ENCODE measurements at places on chromosomes 3 and 15.

DNA sequence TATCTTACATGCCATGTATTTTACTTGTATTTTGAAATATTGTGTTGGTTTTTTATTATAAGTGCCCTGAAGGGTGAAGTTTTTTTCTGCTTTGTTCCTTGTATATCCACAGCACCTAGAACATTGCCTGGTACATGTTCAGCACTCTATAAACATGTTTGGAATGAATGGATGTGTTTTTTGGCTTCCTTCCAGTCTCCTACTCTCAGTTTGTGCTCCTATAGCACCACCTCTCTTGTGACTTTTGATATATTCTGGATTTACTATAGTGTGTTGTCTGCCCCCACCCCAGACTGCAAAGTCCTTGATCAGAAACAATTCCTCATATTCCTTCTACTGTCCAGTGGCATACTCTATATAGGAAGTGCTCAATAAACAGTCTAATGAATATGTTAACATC lies 60.6 kb downstream of the PLCL2 start:
- no peak for DNase-seq

- DNase-seq = no peak
These were observed 62.7 kb upstream of the SLCO3A1 start for GRCh38 chr15:91790836-91791235.

DNA sequence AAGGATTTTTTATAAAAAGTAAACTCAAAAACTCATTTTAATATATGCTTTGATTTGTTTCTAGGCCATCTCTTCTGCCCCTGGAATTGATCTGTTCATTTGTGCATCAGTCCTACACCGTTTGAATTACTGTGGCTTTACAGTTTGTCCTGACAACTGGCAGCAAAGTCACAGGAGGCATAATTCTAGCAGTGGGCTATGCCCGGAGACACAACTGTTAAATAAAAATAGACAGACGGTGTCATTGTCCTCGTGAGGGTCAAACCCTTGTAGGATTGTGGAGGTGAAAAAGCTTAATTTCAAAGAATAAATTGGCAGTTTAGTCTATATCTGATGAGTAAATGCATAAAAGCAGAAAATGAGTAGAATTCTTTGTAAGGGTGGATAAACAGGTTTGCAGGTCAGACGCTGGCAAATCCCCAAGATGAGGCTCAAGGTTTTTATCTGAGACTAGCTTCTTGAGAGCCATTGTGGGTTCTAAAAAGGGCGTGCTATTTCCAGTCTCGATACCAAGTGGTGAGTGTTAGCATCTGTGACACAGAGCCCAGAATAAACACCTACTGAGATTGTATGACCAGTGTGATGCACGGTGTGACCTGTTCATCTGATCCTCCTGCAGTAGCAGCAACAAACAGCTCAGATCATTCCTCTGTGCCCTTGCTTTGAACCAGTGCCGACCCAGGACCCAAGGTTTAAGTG lies 51.5 kb upstream of the SLCO3A1 start:
- DNase-seq = no peak

DNA sequence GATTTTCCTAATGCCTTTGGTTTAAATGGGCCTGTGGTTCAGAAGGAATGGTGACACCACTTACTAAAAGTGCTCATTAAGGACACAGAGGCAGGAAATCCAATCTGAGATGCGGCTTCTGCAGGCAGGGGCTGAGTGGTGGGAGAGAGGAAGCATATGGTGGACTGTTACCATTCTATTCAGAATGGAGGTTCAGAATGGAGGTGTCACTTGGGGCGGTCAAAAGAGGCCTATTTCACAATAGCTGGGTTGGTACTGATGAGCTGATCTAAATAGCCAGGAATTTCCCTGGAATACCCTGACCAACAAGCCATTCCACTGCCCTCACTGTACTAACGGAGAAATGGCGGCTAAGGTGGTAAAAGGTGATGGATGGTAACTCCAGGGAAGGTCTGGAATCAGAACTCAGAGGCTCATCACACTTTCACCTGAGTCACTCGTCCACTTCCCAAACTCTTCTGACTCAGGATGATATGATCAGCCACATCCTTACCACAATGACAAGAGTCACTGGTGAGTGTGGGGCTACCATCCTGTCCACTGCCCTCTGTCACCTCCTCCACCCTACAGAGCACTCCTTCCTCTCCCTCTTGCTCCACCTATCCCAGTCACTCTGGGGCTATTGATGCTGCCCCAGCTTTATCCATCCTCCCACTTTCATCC lies 15.7 kb downstream of the RFT1 start:
- DNase-seq = no peak

DNA sequence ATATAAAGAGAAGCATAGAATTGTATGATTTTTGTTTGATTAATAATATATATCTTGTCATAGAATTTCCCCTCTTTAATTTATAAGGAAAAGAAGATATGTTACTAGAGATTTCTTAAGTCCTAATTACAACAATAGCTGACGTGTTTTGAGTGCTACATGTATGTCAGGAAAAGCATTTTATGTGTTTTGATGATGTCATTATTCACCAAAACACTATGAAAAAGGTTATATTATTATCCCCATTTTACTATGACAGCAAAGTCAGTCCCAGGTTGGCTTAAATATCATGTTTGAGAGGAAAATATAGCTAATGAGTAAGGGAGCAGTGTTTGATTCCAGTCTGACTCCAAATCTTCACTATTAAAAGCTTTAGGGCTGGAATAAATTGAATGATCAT lies 428.4 kb upstream of the GOLIM4 start:
- DNase-seq = no peak

DNA sequence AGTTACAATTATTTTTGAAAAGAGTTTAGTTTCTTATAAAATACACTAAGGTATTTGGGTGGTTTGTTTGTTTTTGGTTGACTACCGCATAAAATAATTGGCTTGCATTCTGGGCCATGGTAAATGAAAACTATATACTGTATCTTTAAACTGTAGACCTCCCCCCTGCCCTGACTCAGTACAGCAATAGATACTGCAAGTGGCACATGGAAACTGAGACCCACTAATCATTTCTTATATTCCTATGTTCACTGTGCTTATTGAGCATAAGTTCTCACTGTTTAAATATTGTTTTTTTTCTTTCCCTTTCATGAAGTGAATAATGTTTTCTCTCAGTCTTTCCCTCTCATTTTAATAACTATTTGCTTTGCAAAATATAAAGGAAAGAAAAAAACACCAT lies 45.8 kb downstream of the RASA2 start:
- no peak for DNase-seq

DNA sequence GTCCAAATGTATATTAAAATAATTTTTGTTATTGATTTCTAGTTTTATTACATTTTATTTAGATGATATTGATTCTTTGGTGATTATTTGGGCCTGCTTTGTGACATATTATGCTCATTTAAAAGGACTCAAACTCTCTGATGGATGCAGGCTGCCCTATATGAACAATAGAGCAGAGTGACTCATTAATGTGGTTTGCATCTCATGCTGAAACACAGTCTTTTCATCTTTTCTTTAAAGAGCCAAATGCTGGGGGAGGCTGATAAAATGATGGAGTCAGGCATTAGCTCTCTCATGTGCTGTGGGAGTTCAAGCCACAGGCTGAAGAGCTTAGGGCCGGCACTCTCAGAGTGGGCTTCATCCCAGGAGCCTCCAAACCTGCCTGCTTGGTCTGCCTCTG lies 7.2 kb downstream of the PLA1A start:
- DNase-seq = no peak

GRCh38 chr3:39870706-39871105 lies 61.3 kb downstream of the MYRIP start:
- DNase-seq = no peak

DNA sequence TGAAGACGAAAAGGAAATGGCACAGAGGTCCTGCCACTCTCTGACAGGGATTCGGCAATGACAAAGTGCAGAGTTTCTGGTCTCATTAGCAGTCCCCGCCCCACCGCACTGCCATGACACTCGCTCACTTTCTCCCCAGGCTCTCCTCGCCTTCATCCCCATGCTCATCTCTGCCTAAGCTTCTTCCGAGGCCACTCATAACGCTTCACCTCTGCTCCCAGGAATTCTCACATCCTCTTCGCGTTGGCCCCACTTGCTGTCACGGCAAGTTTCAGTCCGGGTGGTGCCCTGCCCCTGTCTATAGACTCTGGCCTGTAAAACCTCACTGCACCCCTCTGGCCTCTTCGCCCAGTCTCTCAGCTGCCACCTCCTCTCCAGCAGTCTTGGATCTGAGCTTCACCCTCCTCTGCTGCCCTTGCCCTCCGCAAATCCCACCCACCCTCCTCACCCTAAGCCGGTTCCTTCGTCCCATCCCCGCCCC lies 654 bp downstream of the RUBCN start:
- DNase-seq = no peak

DNA sequence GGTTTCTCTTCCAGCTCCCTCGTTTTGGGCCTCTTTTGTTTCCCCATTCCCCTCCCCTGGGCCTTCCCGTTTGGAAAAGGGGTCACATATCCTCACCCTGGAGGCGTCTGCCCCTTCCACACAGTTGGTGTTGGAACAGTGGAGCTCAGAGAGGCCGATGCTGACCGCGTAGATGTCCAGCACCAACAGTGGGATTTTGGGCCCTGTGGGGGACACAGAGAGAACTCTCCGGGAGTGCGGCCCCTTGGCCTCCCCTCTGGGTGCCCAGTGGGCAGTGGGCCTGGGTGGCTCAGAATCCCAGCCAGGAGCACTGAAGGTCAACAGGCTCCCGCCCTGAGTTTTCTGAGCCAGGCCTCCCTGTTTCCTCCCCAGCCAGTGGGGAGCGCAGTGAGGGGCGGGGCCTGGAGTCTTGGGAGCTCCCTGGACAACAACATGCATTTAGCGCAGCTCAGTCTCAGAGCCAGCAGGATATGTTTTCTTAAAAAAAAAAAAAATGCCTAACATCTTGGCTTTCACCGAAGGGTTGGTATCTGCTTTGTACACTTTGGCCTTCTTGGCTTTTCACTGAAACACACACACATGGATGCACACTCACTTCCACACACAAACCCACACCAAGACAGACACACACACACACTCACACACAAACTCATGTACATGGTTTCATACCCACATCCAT lies 670 bp upstream of the ISLR start:
- DNase-seq = no peak

DNA sequence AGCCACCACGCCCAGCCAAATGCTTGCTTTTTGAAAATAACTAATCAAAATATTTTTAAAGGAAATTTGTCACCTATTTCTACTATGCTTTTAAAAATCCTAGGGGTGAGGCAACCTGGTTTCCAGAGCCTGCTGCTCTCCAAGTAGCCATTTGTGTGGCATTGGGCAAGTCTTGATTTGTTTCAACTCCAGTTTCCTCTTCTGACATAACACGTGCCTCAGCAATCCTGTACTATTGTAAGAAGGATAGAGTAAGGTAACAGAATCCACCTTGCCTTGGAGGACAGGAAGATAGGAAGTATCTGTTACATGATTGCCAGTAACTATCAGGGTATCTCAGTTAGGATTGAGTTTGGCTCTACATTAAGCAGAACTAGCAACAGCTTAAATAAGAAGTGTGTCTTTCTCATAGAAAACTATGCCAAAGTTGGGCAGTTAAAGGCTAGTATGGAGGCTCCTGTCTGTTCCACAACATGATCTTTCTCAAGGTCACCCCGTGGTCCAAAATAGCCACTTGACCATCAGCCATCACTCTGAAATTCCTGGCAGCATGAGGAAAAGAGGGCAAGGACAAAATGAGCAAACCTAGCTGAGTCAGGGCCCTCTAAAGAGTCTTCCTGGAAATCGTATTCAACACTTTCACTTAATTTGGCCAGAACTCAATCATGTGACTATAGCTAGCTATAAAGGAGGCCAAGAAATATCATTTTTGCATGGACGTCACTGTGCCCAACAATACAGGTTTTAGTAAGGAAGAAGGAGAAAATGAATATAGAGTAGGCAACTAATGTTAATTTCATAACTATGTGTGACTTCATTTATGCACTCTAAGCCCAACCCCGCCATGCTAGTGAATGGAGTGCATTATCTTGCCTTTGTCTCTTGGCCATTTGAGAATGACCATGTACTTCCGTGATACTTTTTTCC lies 66.1 kb downstream of the HMG20A start:
- no peak for DNase-seq

- DNase-seq = no peak
These were observed 149.3 kb downstream of the PEX5L start for GRCh38 chr3:179887295-179887943.

DNA sequence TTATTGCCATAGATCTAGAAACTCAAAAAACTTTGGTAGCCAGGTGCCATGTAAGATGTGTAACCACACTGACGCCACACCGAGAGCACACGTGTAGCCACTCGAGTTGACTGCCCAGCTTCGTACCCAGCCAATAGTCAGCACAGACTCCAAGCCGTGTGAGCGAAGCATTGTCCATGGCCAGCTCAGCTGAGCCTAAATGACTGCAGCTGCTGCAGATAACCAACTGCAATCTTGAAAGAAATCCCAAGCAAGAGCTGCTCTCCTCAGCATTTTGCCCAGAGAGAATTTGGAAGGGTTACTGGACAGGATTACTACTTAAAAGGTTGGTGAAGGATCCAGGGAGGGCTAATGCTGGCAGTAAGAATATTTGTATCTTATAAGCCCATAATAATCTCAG lies 193.0 kb upstream of the THRB start:
- DNase-seq = no peak

- no peak for DNase-seq
These were observed 2.1 kb downstream of the SLC41A3 start for GRCh38 chr3:126081618-126082361.

- DNase-seq = no peak
These were observed 4.6 kb upstream of the VGLL3 start for GRCh38 chr3:86995537-86995936.

- DNase-seq = peak; percentile 20
These were observed at the start of gene POMGNT2 for GRCh38 chr3:43105596-43106292. TSS of gene POMGNT2 (minus strand) at chr3:43106079. CDS start at chr3:43081431, 24,648 bp downstream.

Data from GM04503 (cell line).